ENCODE measurements at places on chromosomes 5 and 9.

- no peak for DNase-seq
Observed at GRCh38 chr9:127937056-127937387, 632 bp downstream of the DPM2 start.

DNA sequence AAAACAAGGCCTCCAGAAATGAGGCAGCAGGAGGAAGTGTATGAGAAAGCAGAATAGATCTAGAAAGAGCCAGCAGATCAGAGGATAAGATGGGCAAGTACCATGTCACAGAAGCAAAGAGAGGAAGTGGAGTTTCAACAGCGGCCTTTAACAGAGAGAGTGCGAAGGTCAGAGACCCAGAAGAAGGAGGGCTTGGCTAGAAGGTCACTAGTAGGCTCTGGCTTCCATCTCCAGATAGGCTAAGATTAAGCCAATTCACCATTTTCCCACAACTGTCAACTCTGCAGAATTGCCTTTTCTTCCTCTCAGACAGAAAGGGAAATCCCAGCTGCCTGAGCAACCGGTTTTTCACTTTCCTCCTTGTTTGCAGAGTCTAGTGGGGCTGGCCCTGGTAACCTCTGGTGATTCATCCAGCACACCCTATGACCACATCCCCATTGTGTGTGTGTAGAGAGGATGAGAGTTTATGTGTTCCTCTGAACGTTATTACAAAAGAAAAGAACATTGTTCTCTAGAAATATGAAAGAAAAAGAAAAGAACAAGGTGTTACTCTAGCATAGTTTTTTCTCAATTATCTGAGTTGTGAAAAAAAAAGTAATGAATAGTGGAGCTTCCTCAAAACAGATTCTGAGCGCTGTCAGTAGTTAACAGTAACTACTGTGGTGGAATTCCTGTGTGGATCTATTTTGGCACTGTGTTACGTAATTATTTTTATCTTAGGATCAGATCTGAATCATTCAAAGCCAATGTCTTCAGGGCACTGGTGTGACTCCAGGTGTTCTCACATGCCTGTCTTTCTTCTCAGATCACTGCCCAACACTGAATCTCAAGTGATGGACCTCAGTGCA lies 220.4 kb downstream of the ARRDC3 start:
- DNase-seq, result peak; percentile 20

DNA sequence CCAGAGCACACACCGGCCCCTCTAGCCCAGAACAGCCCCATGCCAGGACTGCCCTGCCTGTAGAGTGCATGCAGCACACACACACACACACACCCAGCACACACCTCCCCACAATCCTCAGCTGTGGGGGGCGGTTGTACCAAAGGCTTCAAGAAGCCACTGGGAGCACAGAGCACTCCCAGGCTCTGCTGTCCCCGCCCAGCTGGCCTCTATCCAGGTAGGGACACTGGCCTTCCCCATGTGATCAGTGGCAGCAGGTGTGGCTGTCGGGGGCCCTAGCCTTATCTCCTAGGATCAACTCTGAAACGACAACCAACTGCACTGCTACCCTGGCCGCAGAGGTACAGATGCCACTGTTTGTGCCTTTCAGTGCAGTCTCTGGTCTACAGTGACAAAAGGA lies 2.0 kb downstream of the ANAPC2 start:
- peak; percentile 59 for DNase-seq

DNA sequence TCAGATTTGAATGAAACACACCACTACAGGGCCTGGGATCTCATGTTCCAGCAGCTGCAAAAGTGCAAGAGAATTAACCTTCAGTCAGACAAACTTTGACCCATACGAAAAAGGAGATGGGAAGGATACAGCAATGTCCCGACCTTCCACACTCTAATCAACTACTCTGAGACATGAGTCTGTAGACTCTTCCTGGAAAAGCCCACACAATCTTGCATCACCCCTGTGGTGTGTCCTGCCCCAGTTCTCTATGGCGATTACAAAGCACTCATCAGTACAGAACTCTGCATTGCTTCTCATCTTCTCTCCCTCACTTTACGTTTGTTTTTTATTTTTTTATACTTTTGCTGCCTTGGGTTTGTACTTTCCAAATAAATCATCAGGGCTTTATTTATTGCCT lies 241.0 kb upstream of the KIF2A start:
- no peak for DNase-seq

DNA sequence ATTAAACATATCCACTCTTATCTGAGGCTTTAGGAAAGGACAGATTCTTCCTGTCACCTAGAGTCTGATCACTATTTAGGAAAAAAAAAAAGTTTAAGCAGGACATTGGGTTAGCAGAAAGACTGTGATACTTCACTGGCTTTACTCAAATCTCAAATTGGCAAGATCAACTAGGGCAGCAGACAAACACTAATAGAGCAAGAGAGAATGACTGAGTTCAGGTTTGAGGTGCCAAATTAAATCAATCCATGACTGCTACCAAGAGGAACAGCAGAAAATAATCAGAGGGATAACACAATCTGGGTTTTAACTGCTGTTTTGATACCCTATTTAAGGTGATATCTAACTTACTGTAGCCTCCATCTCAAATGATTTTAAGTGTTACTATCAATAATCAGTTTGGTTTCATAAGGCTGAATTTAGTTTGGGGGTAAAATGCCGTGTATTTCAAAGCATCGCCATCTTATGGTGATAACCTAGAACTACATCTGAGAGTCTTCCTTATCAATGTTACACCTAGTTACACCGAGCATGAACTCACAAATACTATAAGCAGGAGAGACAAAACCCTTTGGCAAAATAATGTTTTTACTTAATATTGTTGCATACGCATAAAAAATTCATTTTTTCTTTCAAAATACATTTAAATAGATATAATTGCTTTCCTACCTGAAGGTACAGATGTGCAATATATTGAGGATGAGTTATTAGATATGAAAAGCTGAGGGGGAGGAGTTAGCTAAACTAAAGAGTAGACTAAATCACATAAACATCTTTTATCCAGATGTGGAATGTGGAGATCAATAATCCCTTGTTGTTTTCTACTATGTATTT lies 286.4 kb upstream of the CDH12 start:
- DNase-seq, result peak; percentile 40

GRCh38 chr9:137383784-137384756 lies 38.9 kb downstream of the EXD3 start:
- no peak for DNase-seq

GRCh38 chr5:14675865-14676300 lies 11.4 kb downstream of the OTULIN start:
- DNase-seq, result peak; percentile 55

- DNase-seq, result no peak
Observed at GRCh38 chr5:17143335-17143734, 74.1 kb upstream of the BASP1 start.

DNA sequence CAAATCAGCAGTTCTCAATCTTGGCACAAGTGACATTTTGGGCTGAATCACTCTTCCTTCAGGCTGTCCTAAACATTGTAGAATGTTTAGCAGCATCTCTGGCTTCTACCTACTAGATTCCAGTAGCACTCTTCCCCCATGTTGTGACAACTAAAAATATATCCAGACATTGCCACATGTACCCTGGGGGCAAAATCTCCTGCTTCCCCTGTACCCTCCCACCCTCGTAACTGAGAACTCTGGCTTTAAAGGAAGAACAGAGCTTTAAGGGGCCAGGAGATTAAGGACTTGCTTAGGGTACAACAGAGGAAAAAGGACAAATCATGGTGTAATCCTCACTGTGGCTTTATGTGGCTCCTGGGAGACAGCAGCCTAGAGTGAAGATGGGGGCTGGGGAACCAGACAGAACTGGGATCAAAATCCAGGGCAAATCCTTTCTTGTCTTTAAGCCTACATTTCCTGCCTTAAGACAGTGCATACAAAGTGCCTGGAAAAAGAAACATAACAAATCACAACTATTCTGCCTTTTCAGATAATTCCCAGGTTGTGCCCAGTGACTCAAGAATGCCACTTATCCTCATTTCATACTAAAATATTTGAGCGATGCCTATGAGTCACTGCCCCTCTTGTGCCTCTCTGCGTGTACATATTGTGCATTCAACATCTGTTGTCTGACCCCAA lies 109.3 kb downstream of the DAPK1 start:
- no peak for DNase-seq

- DNase-seq, result no peak
Observed at GRCh38 chr5:135461481-135462151, 9.5 kb upstream of the TIFAB start.

GRCh38 chr5:141889282-141889871 lies 11.2 kb upstream of the PCDH1 start:
- peak; percentile 37 for DNase-seq

DNA sequence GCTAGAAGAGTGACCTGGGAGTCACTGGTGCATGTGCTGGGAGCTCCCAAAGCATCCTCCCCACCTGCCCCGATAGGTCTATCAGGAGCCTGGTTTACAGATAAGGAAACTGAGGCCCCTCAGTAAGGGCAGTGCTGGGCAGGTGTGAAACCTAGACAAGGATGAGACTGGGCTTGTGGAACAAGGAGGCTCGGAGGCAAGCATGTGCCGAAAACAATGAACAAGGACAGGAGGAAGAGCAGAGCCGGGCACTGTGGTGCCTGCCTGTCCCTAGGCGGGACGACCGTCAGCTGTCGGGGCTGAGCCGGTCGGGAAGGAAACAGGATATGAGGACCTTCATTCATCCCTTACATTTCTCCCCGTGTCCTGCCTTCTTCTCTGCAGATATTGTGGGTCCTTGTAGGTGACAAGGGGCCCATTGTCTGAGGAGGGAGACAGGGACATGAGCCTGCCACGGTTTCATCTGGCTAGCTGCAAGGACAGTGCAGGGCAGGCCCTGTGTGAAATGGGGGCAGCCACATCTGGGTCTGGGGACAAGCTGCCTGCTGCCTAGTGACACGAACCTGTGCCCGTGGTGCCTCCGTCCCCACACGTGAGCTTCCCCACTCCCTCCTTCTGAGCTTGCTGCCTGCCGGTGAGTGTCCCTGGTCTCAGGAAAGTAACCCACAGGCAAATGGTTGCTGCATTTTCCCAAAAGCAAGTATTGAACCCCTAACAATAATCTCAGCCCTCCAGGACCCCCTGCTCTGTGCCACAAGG lies 18.6 kb downstream of the FGD3 start:
- peak; percentile 30 for DNase-seq

- DNase-seq, result no peak
Observed at GRCh38 chr5:148739524-148739923, 85.2 kb upstream of the HTR4 start.

- DNase-seq, result no peak
Observed at GRCh38 chr9:91766315-91767069, 183.5 kb downstream of the ROR2 start.

- DNase-seq, result no peak
Observed at GRCh38 chr9:136686534-136686793, 793 bp downstream of the AGPAT2 start.

GRCh38 chr9:83197591-83197990 lies 134.6 kb upstream of the RASEF start:
- no peak for DNase-seq

- DNase-seq, result no peak
Observed at GRCh38 chr5:58406394-58406793, 53.5 kb downstream of the PLK2 start.

DNA sequence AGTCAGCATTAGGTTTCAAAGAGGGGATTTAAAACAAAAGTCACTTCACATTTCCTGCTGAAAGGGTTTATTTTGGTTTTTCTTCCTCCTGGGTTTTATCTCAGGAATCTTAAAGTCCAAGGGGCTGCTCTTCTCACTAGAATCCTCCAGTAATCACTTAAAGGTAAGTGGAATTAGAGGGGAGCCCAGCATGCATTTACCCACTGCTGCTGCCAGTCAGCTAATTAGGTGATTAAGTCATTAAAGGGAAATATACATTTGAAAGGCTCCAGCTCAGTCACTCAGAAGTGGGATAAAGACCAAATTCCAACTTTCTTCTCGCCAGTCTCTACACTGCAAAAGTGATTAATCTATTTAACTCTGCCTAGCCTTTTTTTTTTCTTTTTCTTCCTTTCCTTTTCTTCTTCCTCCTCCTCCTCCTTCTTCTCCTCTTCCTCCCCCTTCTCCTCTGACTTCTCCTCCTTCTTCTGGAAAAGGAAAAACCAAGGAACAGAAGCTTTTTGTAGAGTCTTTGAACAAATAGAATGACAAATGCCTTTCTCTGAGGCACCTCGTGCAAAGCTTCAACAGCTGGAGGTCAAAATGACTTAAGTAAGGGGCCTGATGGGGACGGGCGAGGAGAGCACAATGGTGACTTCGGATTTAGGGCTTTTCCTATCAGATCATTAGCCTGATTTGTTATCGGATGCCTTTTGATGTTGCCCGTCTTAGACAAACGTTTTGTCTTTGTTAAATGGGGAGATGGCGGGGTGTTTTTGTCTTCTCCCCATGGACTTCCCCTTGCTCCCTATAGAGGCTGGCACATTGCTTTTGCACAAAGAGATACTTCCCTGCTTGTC lies 617.6 kb downstream of the IRX1 start:
- DNase-seq, result no peak

DNA sequence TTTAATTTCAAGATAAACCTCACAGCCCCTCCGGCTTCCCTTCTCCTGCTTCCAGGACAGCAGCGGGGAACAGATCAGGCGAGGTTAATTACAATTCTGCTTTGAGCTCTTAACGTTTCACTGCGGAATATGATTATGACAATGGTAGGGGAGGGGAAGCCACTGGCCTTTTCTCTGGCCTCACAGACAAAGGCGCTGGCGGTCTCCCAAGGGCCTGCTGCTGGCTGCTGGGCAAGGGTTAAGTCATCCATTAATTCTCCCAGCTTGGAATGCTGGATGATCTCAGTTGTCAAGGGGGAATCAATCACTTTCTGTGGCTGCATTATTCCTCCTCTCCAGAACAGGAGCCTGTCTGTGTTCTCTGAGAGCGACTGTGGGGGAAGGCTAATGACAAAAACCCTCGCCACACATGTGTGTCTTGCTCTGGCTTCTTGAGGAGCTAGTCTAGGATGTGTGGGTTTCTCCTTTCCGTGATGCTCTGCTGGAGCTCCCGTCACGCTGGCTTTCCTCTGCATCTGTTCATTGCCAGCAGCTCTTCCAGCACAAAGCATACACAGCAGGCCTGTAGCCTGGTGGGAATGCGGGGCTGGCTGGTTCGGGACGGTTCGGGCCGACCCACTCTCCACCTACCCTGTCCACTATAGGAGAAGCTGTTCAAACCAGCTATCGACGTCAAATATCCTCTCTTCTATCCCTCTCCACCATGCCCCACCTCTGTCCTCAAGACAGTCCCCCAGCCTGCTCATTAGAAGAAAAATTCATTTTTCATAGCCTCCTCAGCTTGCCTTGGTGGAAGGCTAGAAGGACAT lies 82.8 kb downstream of the DCP2 start:
- DNase-seq, result no peak

- DNase-seq, result no peak
Observed at GRCh38 chr5:151949701-151950308, 25.2 kb upstream of the GLRA1 start.

DNA sequence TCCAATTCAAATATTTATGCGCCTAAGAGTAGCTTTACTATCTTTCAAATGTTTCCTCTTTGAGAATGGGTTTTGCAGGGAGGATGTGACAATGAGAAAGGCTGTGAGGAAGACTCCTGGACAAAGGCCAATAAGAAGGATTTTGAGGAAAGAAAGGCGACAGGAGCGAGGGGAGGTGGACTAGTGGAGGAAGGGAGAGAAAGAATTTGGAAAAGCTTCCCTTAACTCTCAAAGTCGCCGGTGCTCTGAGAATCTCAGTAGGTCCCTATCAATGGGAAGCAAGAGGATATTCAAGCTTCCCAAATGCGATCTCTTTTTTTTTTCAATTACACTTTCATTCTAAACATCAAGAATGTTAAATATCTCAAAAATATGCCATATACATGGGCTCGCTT lies 2.8 kb upstream of the CDC20B start:
- no peak for DNase-seq
